ENCODE measurements at places on chromosomes 2 and 18.

DNA sequence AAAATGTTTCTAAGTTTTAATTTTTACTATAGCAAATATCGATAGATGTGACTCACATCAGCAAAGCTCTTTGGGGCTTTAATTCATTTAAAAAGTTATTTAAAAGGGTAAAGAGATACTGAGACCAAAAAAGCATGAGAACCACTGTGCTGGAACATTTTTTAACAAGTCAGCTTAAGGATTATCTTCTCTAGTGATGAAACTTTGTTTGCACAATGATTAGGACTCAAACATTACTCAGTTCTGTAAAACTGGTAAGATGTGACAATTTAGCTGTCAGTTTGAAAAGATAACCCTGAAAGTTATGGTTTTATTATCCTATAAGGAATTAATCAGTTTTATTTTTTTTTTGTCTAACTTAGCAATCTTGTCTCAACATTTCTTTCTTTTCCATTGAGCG, 301.4 kb downstream of the TSN start:
- DNase-seq, result no peak

- no peak for DNase-seq
Measured at GRCh38 chr2:2686222-2686621, 355.1 kb upstream of the MYT1L start.

DNA sequence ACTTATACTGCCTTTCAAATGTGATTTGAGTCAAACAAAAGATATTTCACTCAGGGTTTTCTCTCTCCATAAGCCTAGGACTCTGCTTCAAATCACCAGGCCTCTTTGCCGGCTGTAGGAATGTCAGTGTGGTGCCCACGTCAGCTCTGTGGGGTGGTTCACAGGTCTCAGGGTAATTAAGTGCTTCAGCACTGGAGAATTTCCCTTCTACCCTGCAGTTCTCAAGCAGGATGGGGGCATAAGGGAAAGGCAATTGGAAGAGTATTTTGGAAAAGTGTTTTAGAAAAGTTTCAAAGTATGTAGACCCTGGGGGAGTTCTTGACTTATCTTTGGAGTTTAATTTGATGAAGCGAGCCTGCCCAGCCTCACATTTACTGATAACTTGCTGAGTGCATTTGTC, 9.6 kb downstream of the CNGA3 start:
- no peak for DNase-seq

DNA sequence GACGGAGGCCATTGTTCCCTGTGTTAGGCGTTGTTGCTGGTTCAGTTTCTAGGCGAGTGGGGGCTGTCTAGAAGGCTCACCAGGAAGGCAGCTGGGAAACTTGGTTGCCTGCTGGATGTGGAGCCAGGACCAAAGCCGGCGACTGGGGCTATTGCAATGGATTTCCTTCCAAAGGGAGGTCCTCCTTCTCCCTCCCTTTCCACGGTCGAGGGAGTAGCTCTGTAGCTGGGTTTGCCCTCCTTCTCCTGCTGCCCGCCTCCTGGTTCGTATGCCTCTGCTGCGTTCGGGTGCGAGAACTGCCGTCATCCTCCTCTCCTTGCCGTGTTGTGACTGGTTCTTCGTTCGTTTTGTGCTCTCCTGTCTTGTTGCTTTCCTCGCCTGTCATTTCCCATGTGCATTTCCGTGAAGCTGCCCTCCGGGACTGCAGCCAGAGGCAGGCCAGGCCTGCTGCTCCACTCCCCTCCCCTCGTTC, 203.4 kb downstream of the NEDD4L start:
- DNase-seq, result peak; percentile 12

GRCh38 chr2:38076710-38077430, 919 bp upstream of the CYP1B1 start:
- DNase-seq, result peak; percentile 98

DNA sequence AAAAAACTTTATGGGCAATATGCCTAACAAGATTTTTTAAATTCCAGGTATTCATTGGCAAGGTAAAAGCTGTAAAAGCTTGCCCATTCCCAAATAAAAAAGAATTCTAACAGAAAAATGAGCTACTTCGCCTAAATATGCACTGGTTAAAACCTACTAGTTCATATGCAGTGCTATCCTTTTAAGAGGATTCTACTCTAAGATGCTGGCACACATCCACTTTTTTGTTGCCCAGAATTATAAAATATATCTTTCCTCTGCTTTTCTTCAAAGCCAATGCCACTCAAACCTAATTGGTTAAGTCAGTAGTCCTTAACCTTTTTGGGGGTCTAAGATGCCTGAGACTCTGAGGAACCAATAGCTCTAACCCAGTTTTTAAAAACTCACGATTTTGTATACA, 3.2 kb downstream of the XPO1 start:
- no peak for DNase-seq

DNA sequence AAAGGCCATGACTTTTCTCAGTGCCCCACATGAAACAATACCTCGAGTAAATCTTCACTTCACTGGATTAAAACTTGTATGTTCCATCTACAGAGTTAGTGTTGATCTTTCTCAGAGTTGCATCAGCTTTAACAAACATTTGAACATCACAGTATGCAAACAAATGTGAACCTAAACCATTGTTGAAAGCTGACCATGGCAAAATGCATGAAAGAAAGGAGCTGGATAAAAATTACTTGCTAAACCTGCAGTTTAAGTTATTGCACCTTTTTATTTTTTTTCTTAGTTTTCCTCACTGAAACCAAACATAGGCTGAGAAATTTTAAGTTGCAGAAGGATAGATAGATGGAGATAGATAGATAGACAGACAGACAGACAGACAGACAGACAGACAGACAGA, 107.2 kb upstream of the UGP2 start:
- peak; percentile 63 for DNase-seq

DNA sequence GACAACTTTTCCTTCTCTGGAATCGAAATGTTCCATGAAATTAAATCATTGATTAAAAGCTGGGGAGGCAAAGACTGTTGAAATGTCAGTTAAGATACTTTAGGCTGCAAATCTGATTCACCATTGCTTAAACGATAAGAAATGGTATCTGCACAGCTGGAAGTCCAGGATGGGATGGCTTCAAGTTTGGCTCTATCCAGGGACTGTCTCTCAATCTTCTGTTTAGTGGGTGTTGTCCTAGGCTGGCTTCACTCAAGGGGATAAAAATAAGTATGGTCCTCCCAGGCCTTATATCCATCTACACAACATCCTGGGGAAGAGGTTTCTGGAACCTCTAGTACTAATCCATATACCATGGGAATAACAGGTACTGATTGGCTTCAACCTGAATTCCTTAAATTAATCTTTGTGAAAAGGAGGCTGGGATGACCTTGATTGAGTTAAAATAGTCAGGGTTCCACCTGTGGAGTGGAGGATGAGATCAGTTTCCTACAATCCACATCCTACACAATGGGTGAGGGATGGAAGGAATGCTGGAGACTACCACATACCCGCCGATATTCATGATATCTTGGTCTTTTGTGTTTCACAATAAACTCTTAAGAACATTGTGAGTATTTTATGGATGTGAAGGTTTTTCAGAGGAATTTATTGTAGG, 156.0 kb upstream of the L3MBTL4 start:
- DNase-seq, result no peak

DNA sequence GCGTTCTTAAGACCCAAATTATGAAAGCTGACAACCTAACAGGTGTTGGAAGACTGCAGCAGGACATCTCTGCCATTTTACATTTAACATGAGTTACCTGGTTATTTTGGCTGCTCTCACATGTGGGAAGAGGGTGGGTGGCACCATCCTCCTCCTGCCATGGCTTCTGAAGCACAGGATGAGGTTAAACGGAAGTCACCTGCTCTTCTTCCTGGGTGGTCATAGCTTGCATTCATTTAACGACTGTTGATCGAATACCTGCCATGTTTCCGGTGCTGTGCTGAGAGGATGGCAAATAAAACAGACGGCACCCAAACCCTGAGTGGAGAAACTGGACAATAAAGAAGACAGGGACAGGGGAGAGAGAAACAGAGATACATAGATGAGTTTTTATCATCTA, 118.0 kb downstream of the RHBDD1 start:
- DNase-seq, result no peak

GRCh38 chr2:66435549-66435875, 587 bp downstream of the MEIS1 start:
- DNase-seq, result no peak

GRCh38 chr2:81853341-81853740, 1548.8 kb upstream of the LRRTM1 start:
- peak; percentile 14 for DNase-seq

GRCh38 chr18:48962252-48962993, 11.7 kb upstream of the SMAD7 start:
- no peak for DNase-seq

GRCh38 chr2:143716522-143716921, 587.3 kb downstream of the ARHGAP15 start:
- no peak for DNase-seq

GRCh38 chr2:3585261-3586109, 9.4 kb upstream of the COLEC11 start:
- DNase-seq, result peak; percentile 52

DNA sequence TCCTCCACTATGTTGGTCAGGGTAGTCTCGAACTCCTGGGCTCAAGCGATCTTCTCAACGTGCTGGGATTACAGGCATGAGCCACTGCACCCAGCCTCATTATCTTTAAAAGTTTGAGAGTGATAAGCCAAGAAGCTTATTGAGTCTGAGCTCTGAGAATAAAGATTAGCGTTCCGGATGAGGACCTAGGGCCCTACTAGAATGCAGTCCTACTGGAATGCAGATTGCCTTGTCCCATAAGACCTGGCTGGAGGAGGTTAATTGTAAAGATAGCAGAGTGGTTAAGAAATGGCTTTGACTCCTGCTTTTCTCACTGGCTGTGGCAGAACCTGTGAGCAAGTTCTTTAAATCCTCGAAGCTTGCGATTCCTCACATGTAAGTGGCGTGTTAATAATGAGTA, 4.0 kb downstream of the VWA3B start:
- DNase-seq, result no peak

DNA sequence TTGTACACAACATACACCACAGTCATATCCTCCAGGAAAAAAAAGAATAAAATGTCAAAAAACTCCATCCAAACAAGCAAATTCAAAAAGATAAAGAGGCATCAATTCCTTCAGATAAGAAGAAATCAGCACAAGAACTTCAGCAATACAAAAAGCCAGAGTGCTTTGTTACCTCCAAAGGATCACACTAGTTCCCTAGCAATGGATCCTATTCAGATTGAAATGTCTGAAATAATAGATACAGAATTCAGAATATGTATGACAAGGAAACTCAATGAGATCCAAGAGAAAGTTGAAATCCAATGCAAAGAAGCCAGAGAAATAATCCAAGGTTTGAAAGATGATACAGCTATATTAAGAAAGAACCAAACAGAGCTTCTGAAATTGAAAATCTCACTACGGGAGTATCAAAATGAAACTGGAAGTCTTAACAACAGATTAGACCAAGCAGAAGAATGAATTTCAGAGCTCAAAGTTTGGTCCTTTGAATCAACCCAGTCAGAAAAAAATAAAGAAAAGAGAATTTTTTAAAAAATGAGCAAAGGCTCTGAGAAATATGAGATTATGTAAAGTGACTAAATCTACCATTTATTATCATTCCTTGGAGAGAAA, 80.6 kb downstream of the TRABD2A start:
- no peak for DNase-seq

DNA sequence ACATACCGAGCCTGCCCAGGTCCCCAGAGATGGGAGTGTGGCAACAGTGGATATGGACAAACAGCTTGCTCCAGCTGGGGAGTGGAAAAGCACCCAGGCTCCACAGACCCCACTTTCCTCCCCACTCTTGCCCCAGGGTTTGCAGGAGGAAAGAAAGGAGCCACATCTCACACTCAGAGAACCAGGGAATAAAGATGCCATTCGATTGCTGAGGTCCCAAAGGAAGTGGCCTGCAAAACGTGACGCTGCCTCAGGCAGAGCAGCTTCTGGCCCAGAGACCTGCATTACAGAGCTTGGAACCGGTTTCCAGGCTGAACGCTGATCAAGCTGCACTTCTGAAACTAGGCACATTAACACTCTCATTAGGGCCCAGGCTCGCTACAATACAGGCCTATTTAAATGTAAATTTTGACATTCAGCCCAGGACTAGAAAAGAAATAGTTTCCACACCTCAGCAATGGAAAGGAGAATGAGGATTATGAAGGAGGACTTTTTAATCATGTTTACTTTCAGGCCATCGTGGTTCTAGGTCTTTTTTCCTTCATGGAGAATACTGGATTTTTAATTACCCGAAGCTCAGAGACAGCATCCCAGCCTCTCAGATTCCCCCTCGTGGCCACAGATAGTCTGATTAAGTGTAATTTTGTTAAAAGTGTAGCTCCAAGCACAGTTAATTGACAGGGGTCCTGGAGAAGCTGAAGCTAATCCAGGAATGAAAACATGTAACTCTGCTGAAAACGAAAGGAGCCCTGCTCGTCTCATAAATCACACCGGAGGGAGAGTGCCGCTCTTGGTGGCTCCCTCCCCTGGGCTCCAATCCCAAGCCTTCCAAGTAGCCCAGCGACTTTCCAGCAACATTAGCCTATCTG, 221.3 kb upstream of the RAB6C start:
- no peak for DNase-seq

DNA sequence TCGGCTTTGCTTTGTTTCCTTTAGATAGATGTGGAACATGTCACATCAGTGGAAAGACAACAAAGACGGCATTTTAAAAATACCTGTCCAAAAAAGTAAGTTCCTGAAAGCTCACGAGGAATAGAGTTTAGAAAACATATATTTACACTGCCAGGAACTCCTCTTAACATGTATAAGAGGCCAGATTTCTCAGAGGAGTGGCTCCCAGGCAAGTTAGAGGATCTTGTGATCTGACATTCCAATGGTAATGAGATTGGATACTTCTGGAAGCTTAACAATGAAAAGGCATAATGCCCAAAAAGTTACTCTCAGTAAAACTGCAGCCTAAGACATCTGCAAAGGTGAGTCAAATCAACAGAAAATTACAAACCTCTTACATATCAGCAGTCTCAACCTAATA, 77.1 kb downstream of the CYRIA start:
- no peak for DNase-seq

DNA sequence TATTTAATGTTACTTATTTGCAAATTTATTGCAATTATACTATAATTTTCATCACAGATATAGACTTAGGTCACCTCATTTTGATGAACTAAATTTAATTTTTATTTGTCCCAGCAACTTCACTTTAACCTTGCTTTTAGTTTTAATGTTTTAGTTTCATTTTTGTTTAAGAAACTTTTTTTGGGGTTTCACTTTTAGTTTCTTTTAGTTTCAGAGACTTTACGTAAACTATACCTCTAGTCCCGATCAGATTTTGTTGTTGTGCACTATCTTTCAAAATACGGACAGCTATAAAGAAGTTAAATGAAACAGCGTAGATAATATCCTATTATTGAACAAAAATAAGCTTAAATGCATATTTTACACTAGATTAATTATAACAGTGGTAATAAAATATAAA, 460.5 kb downstream of the ERBB4 start:
- DNase-seq, result no peak

DNA sequence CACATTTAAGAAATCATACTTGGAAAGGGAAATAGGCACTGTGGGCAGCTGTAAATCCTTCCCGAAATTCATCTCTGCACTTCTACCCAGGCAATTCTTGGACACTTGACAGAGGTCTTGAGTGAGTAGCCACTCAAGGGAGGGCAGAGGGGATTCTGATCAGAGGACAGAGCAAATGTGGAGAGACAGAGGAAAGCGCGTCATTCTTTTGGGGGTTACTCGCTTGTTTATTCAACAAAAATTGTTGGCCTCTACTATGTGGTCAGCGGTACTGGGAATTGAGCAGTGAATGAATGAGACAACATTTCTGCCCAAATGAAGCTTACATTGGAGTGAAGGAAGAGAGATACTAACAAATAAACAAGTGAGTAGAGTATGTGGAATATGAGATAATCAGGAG, 41.4 kb upstream of the YES1 start:
- no peak for DNase-seq

- peak; percentile 35 for DNase-seq
Measured at GRCh38 chr2:111705711-111706336, 178.2 kb downstream of the ANAPC1 start.

GRCh38 chr2:201773990-201774389, 6.7 kb downstream of the ALS2 start:
- DNase-seq, result no peak
